Right atrium auricular region (tissue), 2 donors: ENCODE measurements at places on chromosomes 5 and 9. TPM values are rescaled to one million over a fixed set of nuclear protein-coding genes. Genes with fewer than 3 reads are reported as not detected.

OR1J2 gene
- total RNA-seq = not detected

DNA sequence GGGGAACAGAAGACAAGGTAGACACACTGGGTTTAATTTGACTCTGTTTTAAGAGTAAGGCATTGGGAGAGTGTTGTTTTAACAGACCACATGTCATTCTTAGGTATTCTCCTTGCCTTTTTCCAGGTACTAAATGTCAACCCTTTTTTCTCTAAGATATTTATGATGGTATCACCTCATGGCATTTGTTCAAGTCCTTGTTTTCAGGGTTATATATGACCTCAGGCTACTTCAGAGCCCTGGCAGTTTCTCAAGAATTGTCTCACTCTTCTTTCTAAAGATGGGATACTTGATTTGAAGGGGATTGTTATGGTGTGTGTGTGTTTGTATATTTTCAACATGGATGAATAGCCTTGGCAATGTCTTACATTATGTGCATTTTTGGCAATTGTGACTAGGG lies 131.1 kb upstream of the ACTBL2 start:
- H3K4me3 ChIP-seq = no peak overlapping the region
- H3K36me3 ChIP-seq = no peaks in the 10 kb centered on the region
- no peaks in the 10 kb centered on the region for H3K27me3 ChIP-seq
- no peak overlapping the region for H3K27ac ChIP-seq
- no peak for DNase-seq

GRCh38 chr9:30943446-30944224 lies 1440.8 kb upstream of the ACO1 start:
- H3K27me3 ChIP-seq = no peaks in the 10 kb centered on the region
- no peak overlapping the region for H3K27ac ChIP-seq
- DNase-seq = no peak
- H3K4me3 ChIP-seq = no peak overlapping the region
- no peaks in the 10 kb centered on the region for H3K4me1 ChIP-seq
- H3K36me3 ChIP-seq = no peaks in the 10 kb centered on the region

DNA sequence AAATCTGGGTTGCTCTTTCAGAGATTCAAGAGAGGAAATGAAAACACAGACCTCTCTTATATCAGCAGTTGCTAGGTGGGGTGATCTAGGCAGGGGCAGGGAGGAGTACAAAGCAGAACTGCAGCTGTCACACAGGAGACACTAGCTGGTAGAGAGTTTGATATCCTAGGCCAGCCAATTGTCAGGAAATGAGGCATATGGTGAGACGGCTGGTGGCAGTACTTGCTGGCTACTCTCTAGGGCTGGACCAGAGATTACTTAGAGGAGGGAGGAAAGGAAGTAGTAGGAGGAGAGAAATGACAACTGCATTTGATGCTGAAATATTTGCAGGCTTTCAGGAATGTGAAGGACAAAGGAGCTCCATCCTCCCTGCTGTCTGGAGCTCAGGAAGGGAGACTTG lies 113.8 kb downstream of the TRIM32 start:
- H3K4me3 ChIP-seq = no peak overlapping the region
- no peaks in the 10 kb centered on the region for H3K27me3 ChIP-seq
- H3K36me3 ChIP-seq = no peaks in the 10 kb centered on the region

- H3K36me3 ChIP-seq = peaks cover 9% of the 10 kb centered on the region
- peaks cover 11% of the 10 kb centered on the region for H3K4me1 ChIP-seq
- DNase-seq = no peak
- no peak overlapping the region for H3K4me3 ChIP-seq
These were observed 57.2 kb downstream of the COL5A1 start for GRCh38 chr9:134698587-134699342.

- DNase-seq = no peak
- H3K36me3 ChIP-seq = no peaks in the 10 kb centered on the region
- H3K27me3 ChIP-seq = no peaks in the 10 kb centered on the region
- H3K27ac ChIP-seq = no peak overlapping the region
These were observed 146.5 kb upstream of the IRX4 start for GRCh38 chr5:2029206-2029605.
